ENCODE measurements at places on chromosomes 2 and 18. TPM values are rescaled to one million over a fixed set of nuclear protein-coding genes. Genes with fewer than 3 reads are reported as not detected.

Gene HOXD1
- polyA plus RNA-seq, result not detected

Gene RMDN2
- polyA plus RNA-seq, result 9.8 TPM

Gene LDAH
- polyA plus RNA-seq, result 15.4 TPM

Gene SCN7A
- polyA plus RNA-seq, result not detected

Gene C2orf81
- 5.6 TPM for polyA plus RNA-seq

Gene CEP68
- 12.1 TPM for polyA plus RNA-seq

Gene KHK
- 6.5 TPM for polyA plus RNA-seq

Gene BBS5
- polyA plus RNA-seq, result 0.24 TPM

Gene MREG
- polyA plus RNA-seq, result 2.4 TPM

Gene CFAP210
- polyA plus RNA-seq, result not detected

Gene GREB1L
- 0.05 TPM for polyA plus RNA-seq

Gene KCNG2
- polyA plus RNA-seq, result not detected

Gene UGT1A8
- polyA plus RNA-seq, result not detected

Gene TGFA
- polyA plus RNA-seq, result 0.06 TPM

Gene ARHGAP15
- 190 TPM for polyA plus RNA-seq

Gene FRZB
- polyA plus RNA-seq, result 0.90 TPM

Gene CABYR
- 2.0 TPM for polyA plus RNA-seq

Gene IL18RAP
- polyA plus RNA-seq, result 0.55 TPM

Gene DPYSL5
- not detected for polyA plus RNA-seq

Gene RNU2-63P
- polyA plus RNA-seq, result not detected

Gene DAW1
- not detected for polyA plus RNA-seq

Gene KRTCAP3
- polyA plus RNA-seq, result 1.6 TPM

Gene LIMS3
- polyA plus RNA-seq, result 0.85 TPM

Gene LOXL3
- polyA plus RNA-seq, result 0.74 TPM

Gene FIGN
- not detected for polyA plus RNA-seq

Gene CCDC74A
- not detected for polyA plus RNA-seq

Gene MC4R
- not detected for polyA plus RNA-seq

Gene DTYMK
- polyA plus RNA-seq, result 40.5 TPM

Gene PTRHD1
- polyA plus RNA-seq, result 69.9 TPM

Gene ONECUT2
- polyA plus RNA-seq, result not detected

Gene SCLY
- polyA plus RNA-seq, result 18.5 TPM

Gene ORC4
- 42.7 TPM for polyA plus RNA-seq

Gene HOXD8
- polyA plus RNA-seq, result not detected

Gene HOXD12
- not detected for polyA plus RNA-seq

Gene PSTPIP2
- polyA plus RNA-seq, result 1.1 TPM

Gene RBMS1
- polyA plus RNA-seq, result 19.2 TPM

Gene EVA1A
- polyA plus RNA-seq, result not detected

Gene LTBP1
- polyA plus RNA-seq, result not detected

Gene CFLAR
- polyA plus RNA-seq, result 104 TPM

Gene CDH20
- polyA plus RNA-seq, result not detected

Gene DDX18
- 44.3 TPM for polyA plus RNA-seq

Gene DUSP19
- 0.50 TPM for polyA plus RNA-seq

Gene EPHA4
- 29.3 TPM for polyA plus RNA-seq

Gene REG1B
- polyA plus RNA-seq, result not detected

Gene SERPINB11
- not detected for polyA plus RNA-seq

Gene GPAT2
- polyA plus RNA-seq, result 8.6 TPM

Gene INPP1
- 2.7 TPM for polyA plus RNA-seq

Gene FBXO15
- polyA plus RNA-seq, result 0.90 TPM

Gene APOB
- not detected for polyA plus RNA-seq

Gene DSC3
- polyA plus RNA-seq, result not detected

Gene G6PC2
- polyA plus RNA-seq, result not detected

Gene DCDC2C
- polyA plus RNA-seq, result not detected

Gene LRRTM1
- polyA plus RNA-seq, result not detected
